Activated CD4-positive, alpha-beta T cell treated with anti-CD3 and anti-CD28 coated beads, Interleukin-2, amount 10 ng/mL, durations not matched to agents 7 days and 5 days (primary cell): ENCODE measurements at places on chromosomes 2 and 18. TPM values are rescaled to one million over a fixed set of nuclear protein-coding genes. Genes with fewer than 3 reads are reported as not detected.

GRCh38 chr2:174049895-174050294, 84.7 kb upstream of the SP3 start:
- no peaks in the 10 kb centered on the region for H3K36me3 ChIP-seq
- H3K27me3 ChIP-seq = peaks cover 2% of the 10 kb centered on the region
- no peak for DNase-seq
- H3K4me3 ChIP-seq = no peak overlapping the region
- H3K4me1 ChIP-seq = no peaks in the 10 kb centered on the region

DNA sequence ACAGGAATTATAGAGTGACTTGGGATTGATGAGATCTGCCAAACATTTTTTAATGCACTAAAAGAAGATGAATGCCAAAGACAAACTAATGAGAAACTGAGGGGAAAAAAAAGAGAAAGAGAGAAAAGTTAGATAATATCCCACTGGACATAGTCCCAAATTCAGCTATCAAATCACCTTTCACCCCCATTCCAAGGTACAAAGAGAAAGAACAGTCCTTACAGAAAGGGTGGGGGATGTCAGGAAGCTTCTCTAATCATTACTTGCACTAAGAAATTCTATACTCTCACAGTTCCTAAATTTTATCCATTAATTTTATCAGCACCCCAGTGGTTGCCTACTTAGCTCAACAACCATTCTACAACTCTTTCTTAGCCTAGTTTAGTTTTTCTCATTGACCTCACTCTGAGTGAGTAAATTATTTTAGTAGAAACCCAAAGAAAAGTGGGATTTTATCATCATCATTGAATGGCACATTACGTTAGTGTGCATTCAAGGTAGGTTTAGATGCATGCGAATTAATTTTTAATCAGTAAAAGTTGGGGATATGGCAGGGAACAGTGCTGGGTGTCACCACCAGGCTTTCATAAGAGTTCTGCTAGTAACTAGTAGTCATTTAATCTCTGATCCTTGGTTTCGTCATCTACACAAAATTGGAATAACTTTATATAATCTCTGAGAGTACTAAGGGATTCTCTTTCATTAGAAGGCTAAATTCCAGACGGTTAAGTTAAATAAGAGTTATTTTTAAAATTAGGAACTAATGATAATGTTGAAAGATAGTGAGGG, 85.3 kb upstream of the CYTIP start:
- no peaks in the 10 kb centered on the region for H3K36me3 ChIP-seq
- no peaks in the 10 kb centered on the region for H3K4me1 ChIP-seq
- H3K27ac ChIP-seq = no peak overlapping the region
- H3K27me3 ChIP-seq = peaks cover 2% of the 10 kb centered on the region
- DNase-seq = no peak

DNA sequence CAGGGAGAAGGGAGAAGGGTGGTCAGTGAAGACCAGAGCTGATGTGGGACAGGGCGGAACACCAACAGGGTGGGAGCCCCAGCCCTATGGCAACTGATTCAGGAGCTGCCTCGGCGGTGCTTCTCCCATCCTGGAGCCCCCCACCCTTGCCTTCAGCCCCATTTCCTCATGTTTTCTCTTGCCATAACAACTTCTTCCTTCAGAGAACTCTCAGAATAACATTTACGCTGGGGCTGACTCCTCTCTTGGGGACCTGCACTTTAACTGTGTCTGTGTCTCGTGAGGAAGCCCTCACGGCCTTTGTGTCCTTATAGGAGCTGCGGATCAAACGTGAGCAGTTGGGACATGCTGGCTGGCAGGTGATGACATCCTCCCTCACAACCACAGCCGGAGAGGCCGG, 116.4 kb upstream of the SNTG2 start:
- H3K4me1 ChIP-seq = no peaks in the 10 kb centered on the region
- no peak overlapping the region for H3K27ac ChIP-seq
- H3K36me3 ChIP-seq = no peaks in the 10 kb centered on the region
- peaks cover 13% of the 10 kb centered on the region for H3K27me3 ChIP-seq

DNA sequence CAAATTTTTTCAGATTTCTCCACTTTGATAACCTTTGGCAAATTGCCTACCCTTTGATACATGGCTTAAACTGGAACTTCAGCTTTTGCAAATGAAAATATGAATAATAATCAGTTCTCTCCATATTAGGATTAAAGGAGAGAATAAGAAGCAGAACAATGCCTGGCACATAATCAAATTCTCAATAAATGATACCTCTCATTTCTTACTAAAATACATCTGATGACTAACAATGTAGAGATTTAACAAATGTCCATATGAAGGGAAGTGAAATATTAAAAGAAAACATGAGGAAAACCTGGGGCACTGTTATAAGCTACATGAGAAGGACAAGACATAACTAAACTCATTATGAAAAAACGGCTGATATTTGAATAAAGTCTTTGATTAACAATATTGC, 1103.6 kb downstream of the LRP1B start:
- no peak overlapping the region for H3K4me3 ChIP-seq
- no peaks in the 10 kb centered on the region for H3K27me3 ChIP-seq
- no peak overlapping the region for H3K27ac ChIP-seq
- no peaks in the 10 kb centered on the region for H3K4me1 ChIP-seq

- H3K4me3 ChIP-seq = no peak overlapping the region
- H3K4me1 ChIP-seq = no peaks in the 10 kb centered on the region
- H3K27ac ChIP-seq = no peak overlapping the region
- no peak for DNase-seq
- H3K27me3 ChIP-seq = peaks cover 1% of the 10 kb centered on the region
These were observed 180.9 kb upstream of the GALNT5 start for GRCh38 chr2:157076526-157077161.

DNA sequence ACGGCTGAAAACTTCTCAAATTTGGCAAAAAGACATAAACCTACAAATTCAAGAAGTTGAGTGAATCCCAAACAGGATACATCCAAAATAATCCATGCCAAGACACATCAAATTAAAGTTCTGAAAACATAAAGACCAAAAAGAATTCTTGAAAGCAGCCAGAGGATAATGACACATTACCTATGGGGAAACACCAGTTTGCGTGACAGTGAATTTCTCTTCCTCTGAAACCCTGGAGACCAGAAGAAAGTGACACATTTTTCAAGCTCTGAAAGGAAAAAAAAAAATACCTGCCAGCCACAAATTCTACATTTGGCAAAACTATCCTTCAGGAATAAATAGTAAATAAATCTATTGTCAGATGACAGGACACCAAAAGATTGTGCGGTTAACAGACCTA, 86.0 kb upstream of the AFF3 start:
- peaks cover 13% of the 10 kb centered on the region for H3K27me3 ChIP-seq
- H3K4me3 ChIP-seq = no peak overlapping the region
- no peaks in the 10 kb centered on the region for H3K4me1 ChIP-seq
- H3K36me3 ChIP-seq = no peaks in the 10 kb centered on the region
- DNase-seq = no peak

SOS1 gene
- 209 TPM for total RNA-seq

MOGAT1 gene
- total RNA-seq = not detected

REG3A gene
- total RNA-seq = not detected

RGPD3 gene
- total RNA-seq = 0.06 TPM

FBXO48 gene
- 2.8 TPM for total RNA-seq
